T-helper 17 cell (primary cell): ENCODE measurements at places on chromosomes 11 and 22.

- DNase-seq: no peak
Observed at GRCh38 chr11:34707462-34707840, 86.6 kb downstream of the EHF start.

- DNase-seq: no peak
Observed at GRCh38 chr11:26947379-26947844, 46.5 kb upstream of the FIBIN start.

DNA sequence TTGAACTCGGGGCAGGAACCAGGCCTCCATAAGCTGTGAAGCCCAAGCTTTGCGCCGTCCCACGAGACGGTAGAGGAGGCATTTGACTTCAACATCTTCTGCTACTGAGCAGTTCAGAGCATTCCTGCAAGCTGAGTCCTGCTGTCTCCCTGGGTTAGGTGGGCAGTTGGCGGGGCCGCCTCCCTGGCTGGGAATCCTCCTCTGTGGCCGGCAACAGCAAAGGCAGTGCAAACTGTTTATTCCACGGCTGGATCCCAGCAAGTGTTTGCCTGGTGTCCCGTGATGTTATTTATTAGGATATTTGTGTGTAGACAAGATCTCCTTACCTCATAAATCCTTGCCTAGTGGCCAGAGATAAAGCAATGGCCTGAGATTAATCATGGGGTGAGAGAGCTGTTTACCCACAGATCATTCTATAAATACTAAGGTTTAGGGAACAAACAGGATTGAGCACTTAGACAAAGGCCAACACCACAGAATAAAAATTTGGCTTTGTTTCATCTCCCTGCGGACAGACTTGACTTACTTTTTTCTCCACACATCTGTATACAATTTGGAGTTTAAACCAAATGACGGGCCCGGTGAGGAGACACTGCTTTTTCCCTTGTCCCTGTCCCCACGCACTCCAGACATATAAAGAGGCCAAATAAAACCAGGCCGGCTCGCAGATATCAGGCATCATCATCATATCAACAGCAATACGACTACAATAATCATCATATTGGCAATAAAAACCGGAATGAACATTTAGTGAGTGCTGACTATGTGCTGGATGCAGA, 63.4 kb downstream of the NAT10 start:
- DNase-seq: no peak

GRCh38 chr22:25774575-25775026, 32.6 kb downstream of the MYO18B start:
- DNase-seq: no peak

GRCh38 chr11:134599299-134599771, 187.3 kb upstream of the B3GAT1 start:
- DNase-seq: no peak
